Stimulated activated CD8-positive, alpha-beta memory T cell treated with anti-CD3 and anti-CD28 coated beads, Interleukin-7, amount 100 ng/mL, for 24 hours (primary cell): ENCODE measurements at places on chromosomes 13 and 19.

- peak; percentile 64 for DNase-seq
Measured at GRCh38 chr19:44903602-44904425, 1.8 kb upstream of the APOE start.

DNA sequence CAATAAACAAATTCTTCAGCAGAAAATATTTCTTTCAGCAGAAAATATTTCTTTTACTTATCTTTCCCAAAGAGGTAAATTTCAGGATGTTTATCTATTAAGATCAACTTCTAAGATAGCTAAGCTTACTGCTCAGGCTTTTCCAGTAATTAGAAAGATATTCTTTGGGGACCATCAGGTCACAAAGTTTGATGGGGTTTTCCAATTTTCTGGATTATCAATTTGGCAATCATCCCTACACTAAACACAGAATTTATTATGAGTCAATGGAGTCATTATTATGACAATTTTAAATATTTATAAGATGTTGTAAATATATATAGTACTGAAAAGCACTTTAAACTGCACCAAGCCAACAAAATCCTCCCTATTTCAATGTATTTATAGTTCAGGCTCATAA is 137.6 kb downstream of the AKAP11 start:
- DNase-seq: no peak

DNA sequence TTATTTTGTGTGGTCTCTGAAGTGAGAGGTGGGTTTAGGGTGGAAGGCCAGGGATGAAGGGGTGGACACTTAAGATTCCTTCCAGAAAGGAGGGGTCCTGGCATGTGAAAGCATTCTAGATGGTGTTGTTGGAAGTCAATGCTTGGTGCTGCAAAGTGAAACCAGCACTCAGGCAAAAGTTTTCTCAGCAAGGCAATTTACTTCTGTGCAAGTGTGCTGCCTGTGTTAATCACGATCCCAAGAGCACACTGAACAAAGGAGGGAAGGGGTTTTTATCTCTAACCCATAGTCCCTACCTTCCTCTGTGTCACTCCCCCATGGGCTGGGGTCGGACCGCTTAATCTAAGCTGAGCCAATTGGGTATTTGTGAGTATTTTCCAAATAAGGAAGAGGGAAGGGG is 1.3 kb downstream of the ZNF134 start:
- DNase-seq: no peak

- DNase-seq: no peak
Measured at GRCh38 chr13:101499406-101499805, 46.9 kb downstream of the ITGBL1 start.

GRCh38 chr13:37192956-37193355 is 87.5 kb upstream of the CSNK1A1L start:
- DNase-seq: no peak

DNA sequence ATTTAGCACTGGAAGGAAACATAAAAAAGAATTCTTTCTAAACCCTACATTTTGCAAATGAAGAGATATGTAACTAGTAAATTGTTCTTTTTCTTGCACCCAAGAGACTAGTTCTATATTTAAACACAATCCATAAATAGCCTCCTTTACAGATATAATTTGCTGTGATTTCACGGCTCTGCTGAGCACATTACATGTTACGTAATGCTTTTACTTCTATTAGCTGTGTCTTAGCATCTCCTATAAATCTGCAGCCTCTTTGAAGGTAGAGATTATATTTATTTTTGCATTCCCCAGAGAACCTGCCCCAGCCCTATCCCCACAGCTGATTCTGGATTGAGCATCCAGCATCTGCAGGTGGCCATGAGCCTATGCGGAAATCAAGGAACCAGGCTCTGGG is 32.2 kb downstream of the LACC1 start:
- no peak for DNase-seq

GRCh38 chr19:47020992-47021496 is 1.4 kb downstream of the NPAS1 start:
- DNase-seq: no peak

- peak; percentile 51 for DNase-seq
Measured at GRCh38 chr19:13100031-13100588, 2.5 kb downstream of the LYL1 start.

- DNase-seq: no peak
Measured at GRCh38 chr13:48885027-48885395, 90.7 kb upstream of the FNDC3A start.

- DNase-seq: no peak
Measured at GRCh38 chr13:29059800-29060199, 239.7 kb downstream of the MTUS2 start.

- no peak for DNase-seq
Measured at GRCh38 chr19:54432144-54432738, 16.8 kb upstream of the LENG8 start.
